ACHN (cell line): ENCODE measurements at places on chromosomes 2 and 18.

DNA sequence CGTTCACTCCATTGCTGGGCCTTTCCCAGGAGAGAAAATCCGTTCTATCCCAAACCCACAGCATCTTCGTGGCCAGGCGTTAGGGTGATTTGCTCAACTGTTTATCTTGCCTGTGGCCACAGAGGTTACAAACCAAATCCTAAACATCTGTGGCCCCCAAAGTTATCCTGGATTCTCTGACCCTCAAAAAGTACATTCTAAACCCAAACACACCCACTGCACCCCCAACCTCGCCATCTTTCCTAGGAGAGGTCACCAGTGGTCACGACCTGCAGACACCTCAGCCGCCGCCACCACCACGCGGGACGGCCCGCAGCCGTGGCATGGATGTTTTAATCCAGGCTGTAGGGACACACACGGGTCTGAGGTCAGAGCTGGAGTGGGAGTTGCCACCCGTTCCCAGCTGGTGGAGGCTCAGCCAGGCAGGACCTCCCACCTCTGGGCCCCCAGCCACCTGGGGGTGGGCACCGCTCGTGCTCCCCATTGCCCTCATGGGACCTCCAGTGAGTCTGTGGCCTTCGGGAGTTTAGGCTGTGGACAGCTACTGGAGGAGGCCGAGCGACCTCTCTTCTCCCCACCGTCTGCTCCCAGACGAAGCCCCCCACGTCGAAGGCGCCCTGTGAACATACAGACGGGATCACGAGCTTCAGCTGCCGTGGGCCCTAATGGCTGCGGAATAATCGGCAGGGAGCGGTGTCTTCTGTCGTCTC, 72.0 kb downstream of the KCNG2 start:
- no peak for DNase-seq

DNA sequence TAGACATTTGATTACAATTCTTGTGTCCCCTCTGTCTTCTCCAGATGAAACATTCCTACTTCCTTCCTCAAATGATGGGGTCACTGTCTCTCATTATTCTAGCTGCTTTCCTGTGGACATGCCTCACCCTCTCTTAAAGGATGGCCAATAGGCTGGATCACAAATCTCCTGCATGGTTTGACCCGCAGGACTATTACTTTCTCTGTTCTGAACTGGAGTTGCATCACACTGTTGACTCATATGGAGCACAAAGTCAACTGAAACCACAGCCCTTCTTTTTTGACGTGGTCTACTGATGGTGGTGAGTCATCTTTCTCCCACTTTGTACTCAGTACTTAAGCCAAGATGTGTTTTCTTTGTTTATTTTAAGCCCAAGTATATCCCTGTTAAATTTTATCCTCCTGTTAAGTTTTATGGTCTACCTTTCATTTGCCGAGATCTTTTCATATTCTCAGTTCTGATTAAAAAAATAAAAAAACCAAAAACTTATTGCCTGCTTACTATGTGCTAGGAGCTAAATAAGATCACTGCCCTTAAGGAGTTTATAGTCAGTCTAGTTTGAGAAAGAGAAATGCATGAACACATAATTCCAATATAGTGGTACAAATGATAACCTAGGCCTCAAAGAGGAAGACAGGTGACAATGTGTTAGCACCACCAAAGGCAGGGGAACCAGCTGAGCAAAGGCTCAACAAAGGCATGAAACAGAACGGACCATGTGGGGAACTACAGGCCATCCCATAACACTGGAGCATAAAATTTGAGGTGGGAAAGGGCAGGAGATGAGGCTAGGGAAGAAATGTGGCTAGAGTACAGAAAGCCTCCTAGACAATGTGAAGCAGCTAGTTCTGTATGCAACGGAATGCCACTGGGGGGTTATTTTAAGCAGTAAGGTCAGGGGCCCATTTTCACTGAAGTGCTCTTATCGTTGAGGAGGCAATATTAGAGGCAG, 67.6 kb upstream of the ZFP36L2 start:
- peak; percentile 95 for DNase-seq

GRCh38 chr2:144054911-144055310, 465.0 kb downstream of the ZEB2 start:
- DNase-seq: no peak

GRCh38 chr2:63872571-63873328, 31.1 kb downstream of the UGP2 start:
- DNase-seq: no peak

GRCh38 chr18:35646449-35646848, 64.9 kb downstream of the GALNT1 start:
- no peak for DNase-seq

- DNase-seq: no peak
Measured at GRCh38 chr18:62506495-62507143, 16.2 kb upstream of the ZCCHC2 start.

- DNase-seq: no peak
Measured at GRCh38 chr2:45505138-45505537, 105.9 kb downstream of the SRBD1 start.

GRCh38 chr2:222364285-222364895, 60.0 kb upstream of the SGPP2 start:
- DNase-seq: no peak

DNA sequence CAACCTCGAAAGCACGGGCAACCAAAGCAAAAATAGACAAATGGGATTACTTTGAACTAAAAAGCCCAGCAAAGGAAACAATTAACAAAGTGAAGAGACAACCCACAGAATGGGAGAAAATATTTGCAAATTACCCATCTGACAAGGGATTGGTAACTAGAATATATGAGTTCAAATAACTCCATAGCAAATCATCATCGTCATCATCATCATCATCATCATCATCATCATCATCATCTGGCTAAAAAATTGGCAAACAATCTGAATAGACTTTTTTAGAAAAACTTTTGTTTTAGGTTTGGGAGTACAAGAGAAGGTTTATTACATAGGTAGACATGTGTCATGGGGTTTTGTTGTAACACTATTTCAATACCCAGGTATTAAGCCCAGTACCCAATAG, 1239.3 kb upstream of the FAM98A start:
- no peak for DNase-seq

DNA sequence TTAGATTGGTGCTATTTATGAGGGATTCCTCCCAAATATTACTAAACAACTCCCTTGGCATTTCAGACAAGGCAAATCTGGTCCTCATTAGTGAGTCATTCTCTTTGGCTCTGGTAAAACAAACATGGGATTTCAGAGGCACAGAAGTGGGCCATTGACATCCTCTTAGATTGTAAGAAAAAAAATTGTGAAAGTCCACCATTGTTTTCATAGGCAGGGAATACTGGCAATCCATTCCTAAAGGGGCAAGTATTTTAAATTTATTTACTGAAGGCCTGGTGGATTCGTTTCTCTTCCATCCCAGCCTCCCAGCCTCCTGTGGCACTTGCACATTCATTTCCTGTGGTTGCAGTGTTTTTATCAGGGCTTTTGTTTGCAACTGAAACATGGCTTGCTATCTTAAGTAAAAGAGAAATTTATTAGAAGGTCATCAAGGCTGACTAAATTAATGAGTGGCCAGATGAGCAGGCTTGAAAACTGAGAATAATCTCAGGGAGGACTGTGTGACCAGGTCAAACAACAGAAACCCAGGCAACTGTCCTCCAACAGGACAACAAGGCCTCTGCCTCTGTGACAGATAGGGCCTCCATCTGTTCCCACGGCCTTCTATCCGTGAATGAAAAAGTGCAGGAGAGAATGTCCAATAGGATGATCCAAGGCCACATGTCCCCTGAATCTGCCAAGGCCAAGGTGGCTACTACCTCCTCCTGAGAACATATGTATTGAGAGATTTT, 23.1 kb upstream of the TNFAIP6 start:
- no peak for DNase-seq

DNA sequence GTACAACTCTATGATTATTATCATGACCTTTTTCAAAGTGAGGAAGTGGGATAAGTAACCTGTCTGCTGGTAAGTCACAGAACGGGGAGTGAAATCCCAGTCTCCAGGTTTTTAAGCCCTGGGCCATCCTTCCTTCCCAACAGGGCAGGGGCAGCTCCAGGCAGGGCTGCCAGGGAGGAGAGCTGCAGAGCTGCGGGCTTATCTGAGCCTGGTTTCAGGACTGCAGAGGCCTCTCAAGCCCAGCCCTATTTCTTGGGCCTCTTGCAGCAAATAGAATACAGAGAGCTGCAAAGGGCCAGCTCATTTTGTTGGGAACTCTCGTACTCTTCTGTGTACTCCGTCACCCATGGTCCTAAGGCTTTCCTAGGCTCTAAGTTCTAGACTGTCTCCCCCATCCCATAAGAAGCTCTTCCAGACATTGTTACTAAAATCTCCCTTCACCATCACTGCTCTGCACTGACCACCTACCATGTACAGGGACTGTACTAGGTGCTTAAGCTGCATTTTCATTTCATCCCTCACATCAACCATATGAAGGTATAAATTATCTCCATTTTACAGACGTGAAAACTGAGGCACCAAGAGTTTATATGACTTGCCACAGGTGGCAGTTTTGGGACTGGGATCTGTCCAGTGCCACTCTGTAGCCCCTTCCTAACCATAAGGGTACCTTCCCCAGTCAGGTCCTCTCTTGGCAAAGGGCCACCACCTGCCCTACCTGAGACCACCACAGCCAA, 3.1 kb downstream of the RAB11FIP5 start:
- no peak for DNase-seq

- peak; percentile 80 for DNase-seq
Measured at GRCh38 chr2:127701651-127702394, 526 bp downstream of the SFT2D3 start.

- no peak for DNase-seq
Measured at GRCh38 chr2:2060431-2060830, 270.6 kb downstream of the MYT1L start.

DNA sequence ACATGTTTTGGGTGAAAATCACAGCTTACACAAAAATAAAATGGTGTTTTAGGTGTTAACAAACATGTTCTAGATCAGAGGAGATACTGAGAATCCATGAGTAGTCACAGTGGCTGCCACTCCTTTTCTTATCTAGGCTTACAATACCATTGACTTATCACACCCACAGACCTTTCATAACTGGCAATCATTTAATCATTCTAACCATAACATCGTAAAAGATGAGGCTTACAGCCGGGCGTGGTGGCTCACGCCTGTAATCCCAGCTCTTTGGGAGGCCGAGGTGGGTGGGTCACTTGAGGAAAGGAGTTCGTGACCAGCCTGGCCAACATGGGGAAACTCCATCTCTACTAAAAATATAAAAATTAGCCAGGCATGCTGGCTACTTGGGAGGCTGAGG, 18.8 kb upstream of the SERPINB5 start:
- no peak for DNase-seq

DNA sequence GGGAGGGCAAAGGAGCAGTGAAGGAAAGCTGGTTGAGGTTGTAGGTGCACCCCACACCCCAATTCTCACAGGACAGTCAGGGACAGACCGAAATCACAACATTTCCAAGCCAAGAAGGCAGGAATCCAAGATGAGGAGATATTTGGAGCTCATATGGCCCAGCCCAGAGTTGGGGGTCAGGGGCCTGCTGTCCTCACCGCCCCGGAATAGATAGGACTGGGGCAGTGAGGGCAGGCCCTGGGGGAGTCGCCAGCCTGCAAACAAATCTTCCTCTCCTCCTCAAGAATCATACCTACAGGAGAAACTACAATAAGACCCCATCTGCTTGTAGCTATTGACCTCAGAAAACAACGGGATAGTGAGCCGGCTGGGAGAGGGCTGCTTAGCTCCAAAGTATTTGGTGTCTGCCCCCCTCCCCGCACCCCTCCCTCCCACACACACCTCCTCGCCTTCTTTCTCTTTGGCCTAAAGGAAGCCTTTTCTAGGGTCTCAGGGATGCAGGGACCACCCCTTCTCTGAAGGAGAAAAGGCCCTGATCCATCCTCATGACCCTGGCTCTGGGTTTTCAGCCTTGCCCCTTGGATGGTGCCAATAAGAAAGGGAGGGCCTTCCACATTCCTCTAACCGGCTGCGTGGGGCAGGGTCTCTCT, 3.8 kb downstream of the EN1 start:
- no peak for DNase-seq

DNA sequence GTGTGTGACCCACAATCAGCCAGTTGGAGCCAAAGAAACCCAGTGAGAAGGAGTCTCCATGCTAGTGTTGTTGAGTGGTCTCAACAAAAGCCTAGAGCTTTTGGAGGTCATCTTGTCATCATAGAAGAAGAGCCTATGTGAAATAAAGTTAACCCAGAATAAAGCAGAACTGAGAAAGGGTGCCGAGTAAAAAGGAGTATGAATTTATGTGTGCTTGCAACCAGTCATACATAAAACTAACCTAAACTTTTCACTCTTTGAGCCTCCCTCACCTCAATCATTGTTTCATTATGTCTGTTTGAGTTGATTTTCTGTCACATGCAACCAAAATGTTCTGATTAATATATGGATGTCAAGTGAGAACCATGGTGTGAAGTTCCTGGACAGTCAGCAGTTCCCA, 599.3 kb upstream of the ZEB2 start:
- no peak for DNase-seq
